ENCODE measurements at places on chromosomes 12 and 14. TPM values are rescaled to one million over a fixed set of nuclear protein-coding genes. Genes with fewer than 3 reads are reported as not detected.

DNA sequence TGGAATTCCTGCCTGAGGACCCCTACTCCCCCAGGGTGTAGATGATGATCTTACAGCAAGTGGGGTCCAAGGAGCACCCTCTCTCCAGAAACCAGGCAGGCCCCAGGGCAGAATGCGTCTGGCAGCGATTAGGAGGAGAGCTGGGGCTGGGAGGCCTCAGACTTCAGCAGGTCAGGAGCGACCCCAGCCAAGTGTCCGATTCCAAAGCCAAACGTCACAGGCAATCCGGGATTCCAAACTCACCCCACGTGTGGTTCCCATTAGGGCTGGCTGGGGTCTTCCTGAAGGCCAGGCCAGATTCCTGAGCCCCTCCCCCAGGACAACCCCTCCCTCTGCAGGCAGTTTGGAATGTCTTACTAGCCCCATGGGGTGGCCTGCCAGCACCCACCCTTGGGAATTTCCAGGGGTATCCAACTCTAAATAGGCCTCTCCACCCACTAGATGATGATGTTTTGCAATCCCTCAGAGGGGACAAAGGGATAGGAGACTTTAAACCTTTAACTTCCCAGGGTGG, 17.3 kb upstream of the FIGNL2 start:
- ATAC-seq: no peak

DNA sequence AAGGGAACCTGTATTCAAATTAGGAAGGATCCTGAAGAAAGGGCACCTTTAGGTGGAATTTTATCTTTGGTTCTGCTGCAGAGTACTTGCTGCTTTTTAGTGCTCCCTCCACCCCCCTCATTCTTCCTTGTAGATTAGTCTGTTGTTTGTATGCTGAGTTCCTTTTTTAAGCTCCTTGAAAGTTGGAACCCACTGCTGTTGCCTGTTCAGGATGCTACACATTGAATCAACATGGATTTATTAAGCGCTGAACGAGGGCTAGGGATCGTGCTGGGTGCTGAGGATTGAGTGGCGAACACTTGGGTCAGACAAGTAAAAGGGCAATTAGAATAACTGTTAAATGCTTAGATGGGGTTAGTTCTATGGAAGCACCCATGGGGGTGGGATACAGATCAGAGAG, 884 bp upstream of the AMN1 start:
- ATAC-seq: no peak

DNA sequence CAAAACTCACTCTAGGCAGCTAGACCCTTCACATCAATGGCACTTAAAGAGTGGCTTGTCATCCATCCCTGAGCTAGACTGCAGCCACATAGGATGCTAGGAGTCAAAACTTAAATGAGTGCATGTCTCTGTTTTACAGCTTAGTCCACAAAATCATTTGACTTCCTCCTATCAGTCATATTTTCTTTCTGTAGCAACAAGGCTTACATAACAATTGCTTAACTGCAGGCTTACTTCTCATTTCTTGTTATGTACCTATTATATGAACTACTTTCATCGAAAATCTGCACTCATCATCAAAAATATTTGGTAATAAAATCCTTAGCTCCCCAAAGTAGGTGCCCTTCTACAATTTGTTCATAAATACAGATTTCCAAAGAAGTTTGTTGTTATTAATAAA, 30.1 kb downstream of the CLEC1A start:
- ATAC-seq: no peak

The PTPN21 gene
- not detected for total RNA-seq

DNA sequence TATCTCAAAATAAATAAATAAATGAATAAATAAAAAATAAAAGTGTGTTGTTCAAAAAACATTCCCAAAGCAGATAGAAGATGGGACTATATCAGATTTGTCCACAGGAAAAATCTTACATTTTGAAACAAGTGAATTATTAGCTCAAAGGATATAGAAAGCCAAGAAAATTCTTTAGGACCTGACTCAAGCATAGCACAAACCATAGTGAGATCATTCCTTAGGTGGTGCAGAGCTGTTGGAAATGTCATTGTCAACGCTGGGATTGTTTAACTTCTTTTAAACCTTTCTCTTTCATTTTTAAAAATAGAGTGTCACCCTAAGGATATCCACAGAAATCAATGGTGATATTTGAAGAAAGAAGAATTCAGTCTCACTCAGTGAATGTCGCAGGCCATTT, 43.5 kb downstream of the DRAM1 start:
- ATAC-seq: no peak

DNA sequence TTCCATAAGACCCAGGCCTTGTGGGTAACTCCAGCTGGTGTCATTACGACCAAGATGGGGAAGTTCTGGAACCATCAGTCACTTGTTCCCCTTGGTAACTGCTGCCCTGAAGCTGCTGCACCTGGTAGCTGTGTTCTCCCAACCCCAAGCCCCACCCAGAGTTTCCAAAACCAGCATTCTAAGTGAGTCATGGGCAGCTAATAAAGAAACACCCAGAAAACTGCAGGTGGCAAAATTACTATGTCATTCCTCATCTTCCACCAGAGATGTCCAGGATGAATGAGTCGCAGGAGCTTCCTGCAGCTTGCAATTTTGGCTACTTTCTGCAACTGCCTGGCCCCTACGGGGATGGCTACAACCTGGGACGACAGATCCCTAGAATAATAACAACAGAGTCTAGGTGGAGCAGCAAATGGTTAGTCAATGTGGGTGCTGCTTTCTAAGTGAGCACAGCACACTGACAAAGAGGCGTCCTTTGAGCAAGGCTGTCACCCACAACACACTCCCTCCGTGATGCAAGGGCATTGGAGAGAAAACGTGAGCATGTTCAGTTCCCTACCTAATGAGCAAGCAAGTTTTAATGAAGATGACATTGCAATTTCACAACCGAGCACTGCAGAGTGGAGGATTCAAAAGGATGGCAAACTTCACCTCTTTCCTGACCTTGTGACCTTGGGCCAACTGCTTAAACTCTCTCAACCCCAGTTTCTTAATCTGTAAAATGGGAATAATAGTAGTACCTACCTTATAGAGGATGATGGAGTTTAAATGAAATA, 301.4 kb upstream of the NOS1 start:
- ATAC-seq: no peak

DNA sequence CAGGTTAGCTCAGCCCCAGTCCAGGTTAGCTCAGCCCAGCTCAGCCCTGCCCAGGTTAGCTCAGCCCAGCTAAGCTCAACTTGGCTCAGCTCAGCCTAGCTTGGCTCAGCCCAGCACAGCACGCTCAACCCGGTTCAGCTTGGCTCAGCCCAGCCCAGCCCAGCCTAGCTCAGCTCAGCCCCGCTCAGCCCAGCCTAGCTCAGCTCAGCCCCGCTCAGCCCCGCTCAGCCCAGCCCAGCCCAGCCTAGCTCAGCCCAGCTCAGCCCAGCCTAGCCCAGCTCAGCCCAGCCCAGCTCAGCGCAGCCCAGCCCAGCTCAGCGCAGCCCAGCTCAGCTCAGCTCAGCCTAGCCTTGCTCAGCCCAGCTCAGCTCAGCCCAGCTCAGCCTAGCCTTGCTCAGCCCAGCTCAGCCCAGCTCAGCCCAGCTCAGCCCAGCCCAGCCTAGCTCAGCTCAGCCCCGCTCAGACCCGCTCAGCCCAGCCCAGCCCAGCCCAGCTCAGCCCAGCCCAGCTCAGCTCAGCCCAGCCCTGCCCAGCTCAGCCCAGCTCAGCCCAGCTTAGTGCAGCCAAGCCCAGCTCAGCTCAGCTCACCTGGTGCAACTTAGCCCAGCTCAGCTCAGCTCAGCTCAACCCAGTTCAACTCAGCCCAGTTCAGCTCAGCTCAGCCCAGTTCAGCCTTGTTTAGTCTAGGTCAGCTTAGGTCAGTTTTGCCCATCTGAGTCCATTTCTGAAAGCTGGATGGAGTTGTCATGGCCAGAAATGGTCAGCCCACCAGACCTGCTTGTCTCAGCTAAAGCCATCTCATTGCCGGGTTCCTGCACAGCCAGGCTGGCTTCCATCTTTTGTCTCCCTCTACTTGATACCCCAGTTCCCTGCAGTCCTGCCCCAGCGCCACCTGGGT, 333.6 kb downstream of the TMEM121 start:
- ATAC-seq: peak; percentile 22

The PLEK2 gene
- 6.8 TPM for total RNA-seq

- no peak for ATAC-seq
These were observed 15.0 kb downstream of the KCTD10 start for GRCh38 chr12:109461846-109462756.

The RTRAF gene
- 190 TPM for total RNA-seq

All from activated T-helper 17 cell treated with anti-CD3 and anti-CD28 coated beads, Interleukin-2, amount 50 U/mL, for 72 hours (primary cell).